ENCODE measurements at places on chromosomes 1 and 21.

- DNase-seq, result no peak
Measured at GRCh38 chr1:163162381-163162914, 40.3 kb downstream of the RGS5 start.

DNA sequence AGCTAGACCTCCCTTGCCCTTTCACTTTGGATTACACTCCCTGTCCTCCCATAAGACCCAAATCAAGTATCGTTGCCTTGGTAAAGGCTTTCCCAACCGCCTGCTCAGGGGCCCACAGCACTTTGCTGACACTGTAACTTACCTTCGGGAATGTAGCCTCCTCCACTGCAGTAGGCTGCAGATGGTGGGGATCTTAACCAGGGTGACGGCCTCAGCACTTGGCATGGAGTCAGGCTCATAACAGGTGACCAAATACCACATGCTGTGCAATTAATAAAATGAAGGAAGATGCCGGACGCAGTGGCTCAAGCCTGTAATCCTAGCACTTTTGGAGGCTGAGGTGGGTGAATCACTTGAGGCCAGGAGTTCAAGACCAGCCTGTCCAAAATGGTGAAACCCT lies 88.7 kb upstream of the IRF2BP2 start:
- DNase-seq, result no peak

- no peak for DNase-seq
Measured at GRCh38 chr1:240801442-240801841, 189.5 kb upstream of the GREM2 start.

- DNase-seq, result no peak
Measured at GRCh38 chr1:202622388-202622787, 87.9 kb downstream of the SYT2 start.

GRCh38 chr1:221182791-221183533 lies 303.7 kb downstream of the HLX start:
- DNase-seq, result no peak

- DNase-seq, result no peak
Measured at GRCh38 chr21:38721958-38722357, 83.8 kb upstream of the ETS2 start.

- DNase-seq, result peak; percentile 79
Measured at GRCh38 chr1:167555971-167556714, 2.6 kb upstream of the CREG1 start.

- DNase-seq, result no peak
Measured at GRCh38 chr21:16028142-16028541, 298.4 kb downstream of the USP25 start.

DNA sequence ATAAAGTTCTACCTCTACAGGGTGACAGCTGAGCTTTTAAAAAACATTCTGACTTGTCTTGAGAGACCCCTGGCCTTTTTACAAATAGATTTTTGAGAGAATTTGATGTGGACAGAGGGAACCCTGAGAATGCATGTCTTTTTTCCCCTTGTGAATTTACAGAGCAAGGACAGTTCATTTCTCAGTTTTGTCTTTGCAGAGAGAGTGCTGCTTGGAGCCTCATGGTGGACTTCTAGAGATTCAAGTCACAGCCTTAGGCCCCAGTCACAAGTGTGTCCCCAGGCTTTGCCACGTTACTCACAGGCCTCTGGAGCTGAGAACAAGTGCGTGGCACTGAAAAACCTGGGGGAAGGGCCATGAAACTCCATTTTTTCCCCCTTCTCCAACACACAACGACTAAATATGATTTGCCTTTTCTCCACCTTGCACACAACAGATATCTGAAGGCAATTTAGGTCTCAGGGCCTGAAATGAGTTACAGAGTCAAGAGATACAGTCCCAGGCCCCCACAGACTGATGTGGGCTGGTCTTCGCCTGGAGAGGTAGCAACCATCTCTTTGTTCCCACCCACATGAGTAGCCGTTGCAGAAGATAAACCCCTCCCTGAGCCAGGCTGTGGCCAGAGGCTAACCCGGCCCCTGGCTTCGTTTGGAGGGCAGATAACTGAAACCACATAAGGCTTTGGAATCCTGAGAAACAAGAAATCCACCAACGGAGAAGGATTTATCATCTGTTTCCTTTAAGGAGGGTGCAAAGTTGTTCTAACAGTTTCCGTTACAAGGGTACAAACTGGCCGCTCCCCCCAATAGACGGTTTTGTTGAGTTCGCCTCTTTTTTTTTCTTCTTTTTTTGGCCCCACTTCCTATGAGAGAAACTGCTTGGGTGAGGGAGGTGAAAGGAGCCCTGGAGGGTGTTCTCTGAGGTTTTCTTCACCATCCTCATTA lies 1.0 kb upstream of the PIGV start:
- DNase-seq, result peak; percentile 39

GRCh38 chr1:110173466-110174105 lies 23.3 kb downstream of the SLC6A17 start:
- no peak for DNase-seq

DNA sequence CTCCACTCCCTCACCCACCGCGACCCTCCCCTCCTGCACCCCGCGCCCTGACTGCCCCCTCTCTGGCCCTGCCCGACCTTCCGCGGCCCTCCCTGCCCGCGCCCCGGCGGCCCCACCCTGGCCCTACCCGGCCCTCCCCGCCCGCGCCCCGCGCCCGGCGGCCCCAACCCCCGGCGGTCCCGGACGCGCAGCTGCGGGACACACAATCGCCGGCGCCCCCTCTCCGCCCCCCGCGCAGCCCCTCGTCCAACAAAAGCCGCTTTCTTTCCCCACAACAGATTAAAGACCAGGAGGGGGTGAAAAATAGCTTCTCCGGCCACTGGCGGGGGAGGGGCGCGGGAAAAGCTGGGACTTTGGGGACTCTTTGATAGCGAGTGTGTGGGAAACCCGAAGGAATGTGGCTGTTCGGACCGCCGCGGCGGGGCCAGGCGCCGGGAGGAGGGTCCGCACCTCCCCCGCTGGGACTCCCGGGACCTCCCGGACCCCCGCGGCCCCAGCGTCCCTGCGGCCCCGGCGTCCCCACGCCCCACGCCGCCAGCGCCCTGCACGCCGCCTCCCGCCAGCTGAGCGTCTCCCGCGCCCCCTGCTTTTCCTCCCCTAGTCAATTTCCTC lies 8.8 kb upstream of the ID3 start:
- no peak for DNase-seq

All from stimulated activated CD4-positive, alpha-beta T cell treated with anti-CD3 and anti-CD28 coated beads, Interleukin-2, amount 100 ng/mL, for 24 hours (primary cell).